NCI-H526 treated with DMSO at 0.1 percent for 48 hours (cell line): ENCODE measurements at places on chromosomes 7 and 10.

GRCh38 chr10:131092386-131092785, 219.1 kb downstream of the TCERG1L start:
- no peak for DNase-seq

DNA sequence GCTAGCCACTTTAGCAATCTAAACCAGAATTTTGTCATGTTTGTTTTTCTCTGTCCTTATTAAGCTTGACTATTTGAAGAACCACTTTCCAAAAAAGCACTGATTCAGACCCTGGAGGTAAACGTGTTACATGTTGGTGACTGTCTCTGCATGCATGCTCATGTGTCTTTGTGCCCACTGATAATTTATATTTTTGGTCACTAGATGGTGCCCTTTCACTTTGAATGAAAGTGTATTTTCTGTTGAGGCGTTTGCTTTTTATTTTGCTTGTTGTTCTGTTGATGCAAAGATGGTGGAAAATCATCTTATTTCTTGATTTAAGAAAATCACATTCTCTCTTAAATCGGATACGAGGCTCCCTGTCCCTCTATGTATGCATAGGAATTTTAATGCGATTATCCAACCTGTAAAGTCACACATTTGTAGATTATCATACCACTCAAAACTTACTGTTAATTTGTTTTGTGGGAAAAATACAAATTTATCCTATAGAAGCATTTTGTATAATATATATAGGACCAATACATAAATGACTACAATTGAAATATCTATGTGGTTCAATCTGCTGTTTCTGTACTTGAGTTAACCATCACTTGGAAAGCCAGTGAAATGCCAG, 269.3 kb downstream of the BICC1 start:
- peak; percentile 4 for DNase-seq

DNA sequence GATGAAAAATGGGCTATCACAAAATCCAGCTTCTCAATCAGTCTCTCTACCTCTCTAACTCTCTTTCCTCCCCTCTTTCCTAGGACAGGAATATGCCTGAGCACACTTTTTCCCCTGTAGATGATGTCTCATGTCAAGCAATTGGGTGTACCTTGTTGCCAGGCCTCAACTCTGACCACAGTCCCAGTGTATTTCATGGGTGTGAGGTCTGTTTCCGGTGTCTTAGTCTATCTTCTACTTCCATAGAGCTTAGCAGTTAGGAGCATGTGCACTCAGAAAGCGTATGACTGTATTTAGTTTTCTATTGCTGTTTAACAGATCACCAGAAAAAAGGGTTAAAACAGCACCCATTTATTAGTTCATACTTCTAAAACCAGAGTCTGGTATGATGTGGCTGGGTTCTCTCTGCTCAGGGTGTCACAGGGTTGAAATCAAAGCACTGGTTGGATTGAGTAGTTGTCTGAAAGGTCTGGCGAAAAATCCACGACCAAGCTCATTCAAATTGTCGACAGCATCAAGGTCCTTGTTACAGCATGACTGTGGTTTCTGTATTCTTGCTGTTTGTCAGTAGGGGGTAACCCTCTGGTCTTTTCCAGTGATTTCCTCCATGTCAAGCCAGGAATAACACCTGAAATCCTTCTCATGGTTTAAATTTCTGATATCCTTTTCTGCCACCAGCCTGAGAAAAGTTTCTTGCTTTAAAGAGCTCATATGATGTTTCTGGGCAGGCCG, 130.0 kb downstream of the THSD7A start:
- DNase-seq, result no peak

GRCh38 chr7:64947252-64948000, 43.4 kb downstream of the ZNF117 start:
- DNase-seq, result peak; percentile 13

- DNase-seq, result no peak
Measured at GRCh38 chr7:18038382-18038781, 10.7 kb upstream of the PRPS1L1 start.

GRCh38 chr7:128188396-128189230, 52.5 kb upstream of the LEP start:
- DNase-seq, result no peak

DNA sequence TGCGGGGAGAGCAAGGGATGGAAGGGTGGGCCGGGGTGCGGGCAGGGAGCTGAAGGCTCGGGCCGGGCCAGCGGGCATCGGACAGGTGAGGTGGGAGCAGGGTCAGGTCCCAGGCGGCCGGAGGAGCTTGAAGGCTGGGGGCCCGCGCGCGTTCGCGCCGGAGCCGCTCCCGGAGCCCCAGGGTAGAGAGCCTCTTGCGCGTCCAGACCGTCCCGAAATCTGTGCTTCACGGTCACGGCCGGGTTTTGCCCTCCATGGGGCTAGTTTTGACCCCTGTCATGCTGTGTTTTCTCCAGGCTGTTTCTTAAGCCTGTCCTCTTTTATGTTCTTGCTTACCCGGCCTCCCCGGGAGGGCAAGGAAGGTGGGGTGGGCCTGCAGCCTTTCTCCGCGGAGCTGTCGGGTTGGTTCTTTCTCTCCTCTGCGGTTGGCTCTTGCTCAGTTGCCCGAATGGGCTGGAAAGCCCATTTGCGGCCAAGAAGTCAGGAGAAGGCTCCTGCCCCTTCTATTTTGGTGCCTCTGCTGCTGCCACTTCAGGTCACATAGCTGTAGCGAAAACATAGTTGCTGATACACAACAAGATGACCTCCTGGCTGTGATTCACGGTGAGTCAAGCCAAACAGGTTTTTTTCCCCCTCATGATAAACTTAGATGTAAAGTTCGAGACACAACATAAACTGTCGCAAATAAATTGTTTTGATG, 650 bp downstream of the UBE2D1 start:
- DNase-seq, result peak; percentile 4

DNA sequence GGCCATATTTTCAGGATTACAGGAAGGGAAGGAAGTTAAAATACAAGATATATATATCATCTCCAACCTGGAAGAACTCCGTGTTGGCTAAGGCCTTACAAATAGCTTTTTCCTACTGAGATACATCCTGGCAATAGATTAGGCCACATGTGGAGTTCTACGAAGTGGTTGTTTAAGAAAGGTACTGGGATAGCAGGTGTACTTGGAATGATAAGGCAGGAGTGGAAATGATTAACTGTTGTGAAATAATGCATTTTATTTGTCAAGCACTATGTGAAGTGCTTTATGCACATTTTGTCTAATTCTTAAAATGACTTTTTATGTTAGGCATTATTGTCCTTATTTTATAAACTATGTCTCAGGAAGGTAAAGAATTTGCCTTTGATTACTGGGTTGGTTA, 18.9 kb upstream of the SMIM30 start:
- DNase-seq, result no peak

DNA sequence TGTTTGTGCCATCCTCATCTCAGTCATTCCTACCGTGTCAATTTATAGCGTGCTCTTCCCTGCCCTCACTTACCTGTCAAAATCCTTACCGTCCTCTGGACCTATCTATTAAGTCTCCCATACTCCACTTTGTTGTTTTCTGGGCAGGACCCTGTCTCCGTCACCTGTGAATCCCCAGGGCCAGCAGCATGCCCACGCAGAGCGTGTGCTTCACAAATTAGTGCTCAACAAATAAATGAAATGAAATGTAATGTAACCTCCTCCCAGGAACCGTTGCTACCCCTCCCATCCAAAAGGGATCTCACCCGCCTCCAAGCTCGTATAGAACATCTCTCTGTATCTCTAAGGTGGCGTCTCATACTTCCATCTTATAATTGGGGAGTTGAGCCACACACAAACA, 589.9 kb upstream of the MGMT start:
- no peak for DNase-seq

DNA sequence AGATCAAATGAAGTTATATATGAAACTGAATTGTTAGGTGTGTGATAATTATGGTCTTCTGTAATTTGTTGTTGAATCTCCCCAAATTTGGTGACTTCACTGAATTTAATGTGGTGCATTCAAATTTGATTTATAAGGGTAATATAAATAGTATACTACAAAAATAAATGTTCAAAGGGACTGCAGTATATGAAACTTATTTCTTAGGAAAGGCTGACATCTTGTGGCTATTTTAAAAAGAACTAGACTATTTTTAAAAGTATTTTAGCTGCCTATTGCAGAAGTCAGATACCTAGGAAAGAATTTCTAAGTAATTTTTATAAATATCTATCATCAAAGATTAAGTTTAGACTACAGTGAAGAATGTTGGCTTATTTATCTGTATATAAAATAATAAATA, 36.6 kb downstream of the ATRNL1 start:
- DNase-seq, result peak; percentile 13

DNA sequence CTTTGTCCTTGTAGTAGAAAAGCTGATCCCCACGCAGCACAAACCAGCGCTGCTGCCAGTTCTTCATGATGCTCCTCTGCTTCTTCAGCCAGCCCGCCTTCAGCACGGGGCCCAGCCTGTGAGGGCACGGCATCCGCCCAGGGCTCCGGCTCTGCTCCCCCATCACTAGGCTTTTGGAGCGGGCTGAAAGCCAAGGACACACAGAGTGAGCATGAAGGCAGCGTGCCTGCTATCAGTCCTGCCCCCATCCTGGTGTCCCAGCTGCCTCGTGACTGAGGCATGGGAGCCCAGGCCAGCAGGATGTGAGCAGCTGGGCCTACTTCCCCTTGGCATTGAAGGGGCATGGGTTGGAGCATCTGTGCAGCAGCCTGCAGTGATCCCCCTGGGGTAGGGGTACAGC, 21.9 kb downstream of the ARHGAP22 start:
- no peak for DNase-seq

- DNase-seq, result no peak
Measured at GRCh38 chr7:27943241-27943640, 203.3 kb downstream of the TAX1BP1 start.

DNA sequence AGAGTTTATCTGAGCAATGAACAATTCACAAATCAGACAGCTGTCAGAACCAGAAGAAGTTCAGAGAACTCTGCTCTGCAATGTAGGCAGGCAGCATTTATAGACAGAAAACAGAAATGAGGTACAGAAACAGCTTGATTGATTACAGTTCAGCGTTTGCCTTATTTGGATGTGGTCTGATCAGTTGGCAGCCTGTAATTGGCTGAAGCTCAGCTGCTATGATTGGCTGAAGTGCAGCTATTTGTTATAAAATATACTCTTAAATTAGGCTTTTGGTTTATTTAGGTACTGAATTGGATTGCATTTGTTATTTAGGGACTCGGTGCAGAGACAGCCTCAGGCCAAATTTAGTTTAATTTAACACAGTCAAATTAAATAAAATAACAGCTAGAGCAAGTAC, 85.8 kb upstream of the JAZF1 start:
- DNase-seq, result no peak

DNA sequence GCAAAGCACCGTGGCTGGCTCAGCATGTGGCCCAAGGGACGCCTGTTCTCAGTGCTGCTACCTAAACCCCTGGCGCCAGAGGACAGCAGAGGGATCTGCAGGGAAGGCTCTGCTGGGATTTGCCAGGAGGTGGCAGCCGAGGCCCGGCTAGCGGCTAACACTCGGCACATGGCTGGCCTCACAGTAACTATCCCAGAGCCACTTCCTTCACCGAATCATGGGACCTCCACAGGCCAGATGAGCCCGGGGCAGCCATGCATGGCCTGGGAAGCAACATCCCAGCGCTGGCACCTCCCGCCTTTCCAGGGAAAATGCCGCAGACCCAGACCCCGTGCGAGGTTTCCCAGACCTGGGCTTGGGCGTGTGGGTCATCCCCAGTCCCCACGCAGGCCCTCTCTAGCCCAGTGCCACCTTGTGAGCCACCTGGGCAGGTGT, 36.4 kb downstream of the DPYSL4 start:
- peak; percentile 63 for DNase-seq

GRCh38 chr10:49629431-49629881, 15.6 kb downstream of the CHAT start:
- no peak for DNase-seq

DNA sequence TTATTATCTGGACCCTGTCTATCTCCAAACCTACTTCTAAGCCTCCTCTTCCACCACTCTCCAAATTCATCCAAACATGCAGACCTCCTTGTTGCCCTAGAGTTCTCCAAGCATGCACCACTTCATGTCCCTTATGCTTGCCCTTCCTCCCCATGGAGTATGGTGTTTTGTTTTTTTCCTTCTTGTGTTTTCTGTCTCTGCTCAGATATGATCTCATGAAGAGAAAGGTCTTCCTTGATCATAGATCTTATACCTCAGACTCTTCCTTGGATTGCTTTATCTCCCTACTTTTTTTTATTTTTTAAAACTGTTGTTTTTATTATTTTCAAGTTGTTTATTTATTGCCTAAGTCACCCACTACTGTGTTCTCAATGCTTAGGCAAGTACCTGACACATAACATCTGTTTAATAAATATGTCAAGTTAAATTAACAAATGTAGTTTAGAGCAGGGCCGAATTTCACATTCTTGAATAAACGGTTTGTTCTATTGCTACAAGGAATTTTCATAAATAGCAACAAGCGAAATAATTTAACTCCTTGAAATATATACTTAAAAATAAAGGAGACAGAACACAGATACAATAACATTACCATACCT, 84.5 kb downstream of the HGF start:
- no peak for DNase-seq

DNA sequence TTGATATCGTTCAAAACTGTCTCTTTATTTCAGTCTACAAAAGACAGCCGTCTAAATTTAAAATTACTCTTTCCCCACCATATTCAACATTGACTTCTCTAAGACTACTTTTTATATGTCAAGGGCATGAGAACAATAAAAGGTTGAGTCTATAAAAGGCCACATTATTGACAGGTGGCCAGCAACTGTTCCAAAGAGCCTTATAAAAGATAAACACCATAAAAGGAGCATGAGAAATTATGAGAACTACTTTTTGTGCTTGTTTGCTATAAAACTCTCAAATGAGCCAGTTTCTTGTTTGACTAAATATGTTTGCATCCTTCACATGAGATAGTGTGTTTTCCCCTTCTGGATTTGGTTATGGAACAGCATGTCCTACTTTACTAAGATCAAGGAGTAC, 189.2 kb downstream of the THSD7A start:
- no peak for DNase-seq

GRCh38 chr10:75404815-75405597, 3.4 kb upstream of the ZNF503 start:
- peak; percentile 87 for DNase-seq

GRCh38 chr10:118978316-118978997, 51.1 kb upstream of the NANOS1 start:
- DNase-seq, result no peak

DNA sequence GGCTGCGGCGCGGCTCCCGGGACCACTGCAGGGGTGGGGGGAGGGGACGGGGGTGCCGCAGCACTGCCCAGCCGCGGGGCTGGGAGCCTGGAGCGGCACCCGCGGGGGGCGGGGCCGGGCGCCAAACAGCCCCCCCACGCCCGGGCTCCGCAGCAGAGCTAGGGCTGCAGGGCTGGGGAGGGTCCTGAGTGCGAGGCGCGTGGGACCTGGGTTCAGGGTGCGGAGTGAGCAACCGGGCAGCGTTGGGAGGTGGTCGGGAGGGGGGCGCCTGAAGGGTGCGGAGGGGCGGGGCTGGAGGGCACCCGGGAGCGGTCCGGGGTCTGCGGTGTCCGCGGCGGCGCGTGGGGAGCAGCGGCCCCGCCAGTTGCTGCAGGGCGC, 528 bp downstream of the CAMK2G start:
- DNase-seq, result no peak

GRCh38 chr7:2222516-2222915, 10.2 kb downstream of the MAD1L1 start:
- DNase-seq, result no peak
